ENCODE measurements at places on chromosomes 6 and 20. TPM values are rescaled to one million over a fixed set of nuclear protein-coding genes. Genes with fewer than 3 reads are reported as not detected.

The ANKRD6 gene
- not detected for total RNA-seq

GRCh38 chr6:4404415-4404814 is 269.0 kb upstream of the ECI2 start:
- DNase-seq = no peak

DNA sequence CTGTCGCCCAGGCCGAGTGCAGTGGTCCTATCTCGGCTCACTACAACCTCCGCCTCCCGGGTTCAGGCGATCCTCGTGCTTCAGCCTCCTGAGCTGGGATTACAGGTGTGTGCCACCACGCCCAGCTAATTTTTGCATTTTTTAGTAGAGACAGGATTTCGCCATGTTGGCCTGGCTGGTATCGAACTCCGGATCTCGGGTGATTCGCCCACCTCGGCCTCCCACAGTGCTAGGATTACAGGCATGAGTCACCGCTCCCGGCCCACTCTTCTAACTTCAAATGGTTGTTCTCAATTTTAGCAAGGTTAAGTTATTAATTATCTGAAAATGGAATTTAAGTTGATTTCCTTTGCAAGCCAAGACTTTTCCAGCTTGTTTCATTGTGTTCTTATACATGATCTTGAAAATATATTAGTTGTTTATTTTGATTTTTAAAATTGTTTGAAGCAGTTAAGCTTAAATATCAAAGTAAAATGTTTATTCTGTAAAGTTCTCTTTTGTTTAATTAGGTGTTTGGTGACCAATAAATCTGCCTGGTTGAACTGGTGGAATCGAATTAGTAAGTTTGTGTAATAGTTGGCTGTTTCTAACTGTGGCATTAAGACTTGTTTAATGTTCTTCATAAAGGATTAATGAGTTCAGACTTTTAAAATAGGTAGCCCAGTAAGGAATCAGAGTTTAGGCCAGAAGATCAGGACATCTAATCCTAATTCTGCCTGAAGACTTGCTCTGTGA is 2.3 kb downstream of the PM20D2 start:
- DNase-seq = peak; percentile 57

DNA sequence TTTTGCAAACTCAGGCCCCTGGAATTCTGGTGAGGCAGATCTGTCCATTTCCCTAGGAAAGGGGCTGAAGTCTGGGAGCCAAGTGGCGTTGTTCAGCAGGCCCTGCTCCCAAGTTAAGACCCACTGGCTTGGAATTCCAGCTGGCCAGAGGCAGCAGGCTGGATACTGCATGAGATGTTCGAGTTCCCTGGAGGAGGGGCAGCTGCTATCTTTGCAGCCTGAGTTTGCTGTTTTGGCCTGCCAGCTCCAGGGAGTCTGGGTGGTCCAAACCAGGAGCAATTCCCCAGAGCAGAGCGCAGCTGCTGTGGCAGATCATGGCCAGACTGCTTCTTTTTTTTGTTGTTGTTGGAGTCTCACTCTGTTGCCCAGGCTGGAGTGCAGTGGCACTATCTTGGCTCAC is 18.2 kb upstream of the PGK2 start:
- DNase-seq = no peak

The IMPG1 gene
- not detected for total RNA-seq

- DNase-seq = no peak
Measured at GRCh38 chr6:156347246-156347645, 429.9 kb upstream of the ARID1B start.

The LGSN gene
- not detected for total RNA-seq

The RSPH9 gene
- total RNA-seq = not detected

DNA sequence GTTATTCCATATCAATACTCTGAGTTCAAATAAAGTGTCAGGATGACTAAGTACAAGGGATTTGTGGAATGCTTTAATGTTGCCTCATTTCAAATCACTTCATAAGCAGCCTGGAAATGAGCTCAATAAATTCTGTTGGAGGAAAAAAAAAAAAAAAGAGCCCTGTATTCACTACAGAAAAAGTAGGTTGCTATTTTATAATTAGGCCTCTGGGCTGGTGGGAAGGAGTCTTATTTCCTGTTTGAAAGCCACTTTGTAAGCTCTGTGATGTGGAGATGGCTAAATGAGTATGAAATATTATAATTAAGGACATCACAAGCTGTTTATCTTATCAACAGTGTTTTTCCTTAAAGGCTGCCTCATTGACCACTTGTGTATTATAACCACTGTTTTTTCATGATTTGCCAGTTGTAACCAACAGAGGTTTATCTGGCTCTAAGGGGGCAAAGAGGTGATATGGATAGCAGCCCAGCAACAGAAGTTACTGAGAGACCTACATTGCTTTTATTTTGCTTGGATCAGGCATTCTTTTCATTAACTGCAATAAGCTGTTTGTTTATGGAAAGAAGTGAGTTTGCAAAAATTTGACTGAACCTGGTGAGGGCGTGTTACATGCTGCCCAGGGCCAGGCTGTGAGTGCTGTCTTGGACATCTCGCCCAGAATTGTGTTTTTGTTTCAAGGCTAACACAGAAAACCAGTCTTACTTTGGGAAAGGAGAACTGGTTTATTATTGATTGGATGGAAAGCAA is 563.3 kb upstream of the MAP3K7 start:
- DNase-seq = no peak

DNA sequence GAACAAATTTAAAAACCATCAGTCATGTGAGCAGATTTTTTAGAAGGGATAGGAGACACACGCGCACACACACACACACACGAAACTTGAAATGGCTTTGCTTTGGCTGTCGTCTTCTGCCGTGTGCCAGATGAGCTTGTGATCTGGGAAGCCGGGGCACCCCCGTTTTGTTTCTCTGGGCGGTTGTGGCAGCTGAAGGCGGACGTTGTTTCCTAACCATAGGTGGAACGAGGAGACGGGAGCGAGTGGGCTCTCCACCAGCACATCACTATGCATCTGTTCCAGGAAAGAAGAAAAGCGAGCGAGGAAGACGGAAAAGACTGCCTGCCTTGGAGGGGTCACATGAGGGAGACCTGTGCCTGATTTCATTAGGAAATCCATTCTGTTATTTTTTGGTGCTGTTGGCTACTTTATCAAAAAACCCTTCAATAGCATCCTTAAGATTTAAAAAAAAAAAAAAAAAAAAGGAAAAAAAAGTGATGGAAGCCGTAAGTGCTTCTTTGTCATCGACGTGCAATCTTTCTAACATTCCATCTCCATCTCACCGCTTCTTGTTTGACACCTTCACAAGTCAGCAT is 142.1 kb downstream of the DTNBP1 start:
- DNase-seq = no peak

DNA sequence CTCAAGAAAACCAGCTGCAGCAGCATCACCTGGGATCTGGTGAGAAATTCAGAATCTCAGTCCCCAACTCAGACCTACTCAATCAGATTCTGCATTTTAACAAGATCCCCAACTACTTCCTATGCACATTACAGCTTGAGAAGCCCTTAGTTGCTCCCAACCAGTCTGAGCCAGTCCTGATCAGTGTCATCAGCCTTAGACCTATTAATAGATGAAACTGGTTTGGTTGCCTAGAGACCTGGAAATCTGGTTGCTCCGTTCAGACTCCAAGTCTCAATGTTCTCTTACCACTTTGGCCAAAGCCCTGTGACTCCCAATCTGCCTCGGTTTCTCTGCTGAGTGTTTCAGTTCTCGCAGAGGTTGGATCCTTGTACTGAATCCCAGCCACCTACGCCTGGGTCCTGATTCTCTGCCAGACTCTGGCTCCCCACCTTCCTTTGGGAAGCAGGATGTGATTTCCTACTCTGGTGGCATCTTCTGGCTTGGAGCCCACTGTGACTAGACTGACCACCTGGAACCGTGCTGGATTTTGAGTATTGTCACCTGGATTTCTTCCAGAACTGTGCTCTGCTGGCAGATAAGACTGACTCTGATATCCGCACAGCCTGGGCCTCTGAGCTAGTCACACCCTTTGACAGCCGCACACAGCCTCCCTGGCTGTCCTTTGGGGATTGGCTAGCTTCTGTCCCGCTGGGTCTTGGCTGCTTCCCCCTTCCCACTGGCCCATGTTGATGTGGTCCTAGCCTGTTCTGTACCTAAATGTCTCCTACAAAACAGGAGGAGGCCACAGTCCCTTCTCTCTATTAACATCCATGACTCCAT is 20.3 kb upstream of the ATXN1 start:
- no peak for DNase-seq

GRCh38 chr6:136633355-136633754 is 83.1 kb upstream of the MAP7 start:
- DNase-seq = no peak

GRCh38 chr6:9064156-9064555 is 628.8 kb upstream of the SLC35B3 start:
- no peak for DNase-seq

DNA sequence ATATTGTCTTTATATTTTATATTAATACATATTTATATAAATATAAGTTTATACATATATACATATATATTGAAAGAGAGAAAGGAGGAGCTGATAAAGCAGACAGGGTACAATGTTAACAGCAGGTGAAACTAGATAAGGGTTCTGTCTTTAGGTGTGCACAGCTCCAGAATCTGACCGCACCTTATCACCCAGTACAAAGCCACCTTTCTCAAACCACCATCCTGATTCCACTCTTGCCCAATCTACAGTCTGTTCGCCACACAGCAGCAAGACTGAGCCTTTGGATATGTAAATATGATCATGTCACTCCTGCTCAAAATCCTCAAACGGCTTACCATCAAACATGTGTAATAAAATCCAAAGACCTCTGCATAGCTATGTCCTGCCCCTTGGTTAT is 34.7 kb upstream of the ASCC3 start:
- no peak for DNase-seq

The MUCL3 gene
- not detected for total RNA-seq

GRCh38 chr6:149405823-149406765 is 6.0 kb downstream of the SUMO4 start:
- DNase-seq = no peak

The SUMO4 gene
- total RNA-seq = 0.25 TPM

GRCh38 chr6:3940703-3941102 is 91.5 kb downstream of the FAM50B start:
- DNase-seq = no peak

- DNase-seq = no peak
Measured at GRCh38 chr20:35263532-35264341, 14.2 kb downstream of the MMP24OS start.

- DNase-seq = no peak
Measured at GRCh38 chr6:54515013-54515412, 206.8 kb downstream of the TINAG start.

DNA sequence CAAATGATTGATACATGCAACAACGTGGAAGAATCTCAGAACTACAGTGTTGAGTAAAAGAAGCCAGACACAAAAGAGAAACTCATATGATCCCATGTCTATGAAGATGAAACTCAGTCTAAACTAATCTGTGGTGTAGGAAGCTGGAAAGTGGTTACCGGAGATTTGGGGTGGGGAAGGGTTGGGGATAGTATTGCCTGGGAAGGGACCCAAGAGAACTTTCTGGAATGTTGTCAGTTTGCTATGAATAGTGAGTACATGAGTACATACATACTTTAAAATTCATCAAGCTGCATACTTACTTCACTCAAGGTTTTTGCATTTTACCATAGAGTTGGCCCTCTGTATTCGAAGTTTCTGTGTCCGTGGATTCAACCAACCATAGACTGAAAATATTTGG is 106.0 kb downstream of the SAMD5 start:
- no peak for DNase-seq

GRCh38 chr6:133441491-133441890 is 200.3 kb downstream of the EYA4 start:
- no peak for DNase-seq

DNA sequence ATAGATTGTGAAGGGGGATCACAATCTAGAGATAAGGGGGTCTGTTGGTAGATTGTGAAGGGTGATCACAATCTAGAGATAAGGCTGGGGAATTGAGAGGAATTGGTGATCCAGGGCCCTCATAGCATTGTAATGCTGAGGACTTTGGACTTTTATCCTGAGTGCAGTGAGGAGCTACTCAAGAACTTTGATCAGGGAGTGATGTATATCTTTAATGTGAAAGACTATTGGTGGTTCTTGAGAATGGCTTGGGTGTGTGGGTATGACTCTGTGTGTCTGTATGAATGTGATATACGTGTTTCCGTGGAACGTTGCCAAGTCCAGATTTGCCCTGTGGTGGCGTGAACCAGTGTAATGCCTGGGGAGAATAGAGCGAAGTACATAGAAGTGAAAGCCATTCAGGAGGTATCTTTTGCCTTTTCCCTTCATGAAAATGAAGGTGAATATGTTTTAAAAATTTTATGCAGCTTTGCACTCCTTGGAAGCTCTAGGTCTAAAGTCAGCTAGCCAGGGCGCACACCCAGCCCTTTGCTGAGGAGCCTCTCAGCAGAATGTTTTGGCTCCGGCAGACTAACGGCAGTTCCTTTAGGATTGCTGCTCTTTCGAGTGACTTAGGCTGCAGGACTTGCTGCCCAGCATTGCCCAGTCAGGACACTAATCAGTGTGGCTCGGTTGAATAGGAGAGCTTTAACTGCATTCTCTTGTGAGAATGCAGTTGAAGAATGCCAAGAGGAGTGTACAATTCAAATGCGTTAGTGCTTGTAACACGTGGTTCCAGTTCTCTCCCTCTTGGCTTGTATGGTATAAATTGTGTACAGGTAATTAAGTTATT is 3.5 kb downstream of the ZFAND3 start:
- no peak for DNase-seq

The SIGLEC1 gene
- total RNA-seq = not detected

DNA sequence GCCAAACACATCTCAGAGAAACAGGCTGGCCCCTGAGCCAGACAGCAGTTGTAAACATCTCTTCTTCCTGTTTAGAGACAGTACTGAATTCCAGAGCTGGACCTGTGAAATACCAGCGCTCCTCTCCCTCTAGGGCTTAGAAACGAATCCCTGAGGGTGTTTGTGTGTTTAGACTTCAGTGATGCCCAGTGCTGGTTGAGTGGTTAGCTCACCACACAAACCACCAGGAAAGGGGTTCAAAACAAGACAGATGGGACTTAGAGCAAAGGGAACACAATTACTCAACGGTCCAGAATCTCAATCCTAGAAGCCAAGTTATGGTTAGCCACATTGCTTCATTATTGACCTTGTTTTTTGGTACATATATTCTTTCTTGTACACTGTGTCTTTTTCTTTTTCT is 108.7 kb upstream of the TMEM170B start:
- peak; percentile 93 for DNase-seq

DNA sequence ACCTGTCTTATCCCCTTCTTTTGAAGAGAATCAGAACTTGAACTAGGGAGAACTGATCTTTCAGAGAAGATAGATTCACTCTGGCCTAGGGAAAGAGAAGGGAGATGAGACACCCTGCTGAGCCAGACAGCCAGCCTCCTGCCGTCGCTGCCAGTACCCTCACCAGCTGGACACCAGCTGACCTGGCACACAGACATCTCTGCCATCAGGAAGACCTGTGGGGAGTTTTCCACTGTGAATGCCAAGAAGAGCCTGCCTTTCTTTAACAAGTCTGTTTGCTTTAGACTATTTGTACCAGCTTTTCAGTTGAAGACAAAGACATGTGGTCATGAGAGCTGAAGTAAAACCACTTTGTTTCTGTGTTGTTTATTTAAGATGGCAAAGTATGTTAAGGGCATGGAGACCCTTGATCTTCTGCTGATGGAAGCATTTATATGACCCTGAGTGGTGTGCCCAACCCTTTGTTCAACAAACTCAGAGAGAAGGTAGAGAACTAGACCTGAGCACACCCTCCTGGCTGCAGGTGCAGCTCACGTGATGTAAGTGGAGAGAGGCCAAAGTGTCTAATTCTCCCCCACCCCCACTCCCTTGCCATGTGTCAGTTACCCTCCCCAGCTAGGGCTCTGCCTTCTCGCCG is 82.3 kb upstream of the SLC24A3 start:
- no peak for DNase-seq
